ENCODE measurements at places on chromosomes 3 and 15.

DNA sequence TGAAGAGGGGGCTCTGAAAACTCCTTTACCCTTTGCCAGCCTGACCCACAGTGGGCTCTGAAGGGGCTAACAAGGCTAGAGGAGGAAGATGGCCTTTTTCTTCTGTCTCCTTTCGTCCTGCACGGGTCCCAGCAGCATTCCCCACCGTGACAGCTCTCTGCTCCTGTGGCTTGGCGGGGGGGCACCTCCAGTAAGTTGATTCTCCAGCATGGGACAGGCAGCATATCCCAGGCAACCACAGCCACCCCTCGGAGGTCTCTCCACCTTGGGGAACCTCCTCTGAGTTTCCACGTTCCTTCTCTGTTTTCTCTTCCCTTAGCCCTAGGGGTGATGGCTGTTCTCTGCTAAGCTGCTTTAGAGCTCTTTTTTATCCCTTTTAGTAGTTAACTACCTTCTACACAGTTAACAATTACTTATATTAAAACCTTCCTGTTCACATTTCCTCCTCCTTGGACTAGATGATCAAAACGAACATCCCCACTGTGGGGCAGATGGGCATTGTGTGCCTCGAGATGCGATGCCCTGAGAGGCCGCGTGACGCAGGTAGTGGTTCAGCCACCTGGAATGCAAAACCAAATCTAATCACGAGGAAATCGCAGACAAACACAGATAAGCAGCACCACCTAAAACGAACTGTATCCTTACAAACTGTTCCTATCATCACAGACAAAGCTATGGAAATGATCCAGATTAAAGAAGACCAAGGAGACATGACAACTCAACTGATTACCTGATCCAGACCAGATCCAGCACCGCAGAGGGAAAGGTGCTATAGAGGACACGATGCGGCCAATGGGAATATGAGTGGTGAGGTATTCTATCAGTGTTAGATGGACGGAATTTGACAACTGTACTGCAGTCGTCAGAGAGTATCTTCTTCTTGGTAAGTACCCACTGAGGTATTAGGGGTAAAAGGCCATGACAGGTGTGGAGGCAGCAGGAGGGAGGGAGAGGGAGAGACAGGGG is 27.7 kb downstream of the TSPAN3 start:
- DNase-seq, result no peak

GRCh38 chr3:173652093-173652492 is 254.5 kb downstream of the NLGN1 start:
- DNase-seq, result no peak

- DNase-seq, result no peak
These were observed 26.5 kb downstream of the CD86 start for GRCh38 chr3:122081543-122082247.

GRCh38 chr3:147373301-147373700 is 33.0 kb downstream of the ZIC4 start:
- no peak for DNase-seq

DNA sequence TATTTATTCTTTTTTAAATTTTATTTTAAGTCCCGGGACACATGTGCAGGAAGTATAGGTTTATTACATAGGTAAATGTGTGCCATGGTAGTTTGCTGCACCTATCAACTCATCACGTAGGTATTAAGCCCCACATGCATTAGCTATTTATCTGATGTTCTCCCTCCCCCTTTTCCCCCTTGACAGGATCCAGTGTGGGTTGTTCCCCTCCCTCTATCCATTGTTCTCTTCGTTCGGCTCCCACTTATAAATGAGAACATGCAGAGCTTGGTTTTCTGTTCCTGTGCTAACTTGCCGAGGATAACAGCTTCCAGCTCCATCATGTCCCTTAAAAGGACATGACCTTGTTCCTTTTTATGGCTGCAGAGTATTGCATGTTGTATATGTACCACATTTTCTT is 220.3 kb downstream of the OCA2 start:
- no peak for DNase-seq

DNA sequence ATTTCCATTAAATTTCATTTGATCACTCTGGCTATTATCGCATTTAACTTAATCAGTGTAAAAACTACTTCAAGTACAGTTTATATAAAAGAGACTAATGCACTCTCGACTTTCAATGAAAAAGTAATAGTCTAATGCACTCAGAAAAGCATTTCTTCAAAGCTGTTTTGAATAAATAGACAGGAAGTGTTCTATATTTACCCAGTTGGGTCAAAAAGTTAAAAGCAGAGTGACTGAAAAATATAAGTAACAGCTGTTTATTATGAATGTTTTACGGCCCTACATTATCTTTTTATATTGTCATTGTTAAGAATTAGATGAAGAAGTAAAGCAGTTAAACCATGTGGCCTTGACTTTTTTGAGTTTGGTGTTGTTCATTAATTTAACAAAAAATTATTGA is 391.8 kb downstream of the ZPLD1 start:
- no peak for DNase-seq

GRCh38 chr3:38662544-38662943 is 13.1 kb upstream of the SCN5A start:
- DNase-seq, result no peak

- DNase-seq, result no peak
These were observed 490.1 kb upstream of the ARRDC4 start for GRCh38 chr15:97470417-97470816.

DNA sequence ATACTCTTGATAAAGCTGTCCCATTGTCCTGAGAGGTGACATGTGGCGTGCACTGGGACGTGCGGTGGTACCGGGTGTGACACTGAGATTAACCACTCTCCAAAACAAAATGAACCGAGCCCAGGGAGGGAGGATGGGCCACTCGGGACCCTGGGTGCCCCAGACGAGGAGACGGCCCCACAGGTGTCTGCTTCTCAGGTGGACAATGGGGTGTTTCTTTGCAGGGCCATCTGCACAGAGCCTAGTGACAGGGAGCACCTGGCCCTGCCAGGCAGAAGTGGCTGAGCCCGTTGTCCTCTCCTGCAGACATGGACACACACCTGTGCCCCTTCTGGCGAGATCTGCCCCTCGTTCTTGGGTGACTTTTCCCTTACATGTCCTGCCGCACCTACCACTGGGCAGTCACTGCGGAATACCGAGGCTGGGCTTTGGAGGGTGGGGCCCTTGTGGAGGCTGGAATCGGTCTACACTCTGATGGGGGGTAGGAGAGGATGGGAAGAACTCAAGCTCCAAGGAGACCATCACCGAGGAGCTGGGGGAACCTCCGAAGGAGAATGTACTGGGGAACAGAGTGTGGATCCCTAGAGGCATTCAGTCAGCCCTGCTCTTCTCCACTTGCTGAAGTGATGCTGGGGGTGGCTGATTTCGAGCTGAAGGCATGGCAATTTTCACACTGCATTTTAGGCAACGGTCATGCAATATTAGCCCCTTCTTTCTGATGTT is 153.5 kb downstream of the ATP10A start:
- no peak for DNase-seq

- DNase-seq, result no peak
These were observed 4.1 kb upstream of the PSMA4 start for GRCh38 chr15:78536134-78536533.

DNA sequence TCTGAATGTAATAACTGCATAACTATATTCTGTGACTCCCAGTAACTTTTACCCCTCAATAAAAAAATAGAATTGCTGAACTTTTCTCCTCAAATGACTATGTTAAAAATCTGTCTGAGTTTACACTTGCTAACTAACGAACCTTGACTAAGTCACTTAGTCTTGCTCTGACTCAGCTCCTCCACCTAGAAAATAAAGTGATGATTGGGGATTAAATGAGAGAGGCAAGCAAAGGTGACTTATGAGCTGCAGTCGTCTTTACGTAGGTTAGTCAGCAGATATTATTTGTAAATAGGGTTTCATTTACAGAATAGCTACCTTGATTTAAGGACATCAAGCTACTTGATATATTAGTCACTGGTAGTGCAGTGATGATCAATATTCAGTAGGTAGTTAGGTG is 476.9 kb downstream of the MECOM start:
- no peak for DNase-seq

DNA sequence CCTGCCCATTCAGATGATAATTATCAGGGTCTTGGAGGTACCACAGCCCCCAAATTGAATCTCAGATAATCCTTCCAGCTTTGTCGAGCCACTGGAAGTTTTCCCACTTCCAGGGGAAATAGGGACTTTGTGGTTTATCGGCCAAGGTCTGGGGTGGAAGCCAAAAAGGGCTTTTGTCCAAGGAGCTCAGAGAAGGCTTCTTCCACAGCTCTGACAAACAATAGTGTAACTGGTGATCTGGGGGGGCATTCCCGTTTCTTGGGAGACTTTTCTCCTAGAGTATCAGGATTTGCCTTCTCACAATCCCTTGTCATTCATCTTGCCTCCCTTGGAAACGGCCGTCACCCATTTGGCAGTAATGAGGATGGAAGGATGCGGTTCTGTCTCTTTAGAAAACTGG is 18.4 kb downstream of the SRGAP3 start:
- DNase-seq, result no peak

DNA sequence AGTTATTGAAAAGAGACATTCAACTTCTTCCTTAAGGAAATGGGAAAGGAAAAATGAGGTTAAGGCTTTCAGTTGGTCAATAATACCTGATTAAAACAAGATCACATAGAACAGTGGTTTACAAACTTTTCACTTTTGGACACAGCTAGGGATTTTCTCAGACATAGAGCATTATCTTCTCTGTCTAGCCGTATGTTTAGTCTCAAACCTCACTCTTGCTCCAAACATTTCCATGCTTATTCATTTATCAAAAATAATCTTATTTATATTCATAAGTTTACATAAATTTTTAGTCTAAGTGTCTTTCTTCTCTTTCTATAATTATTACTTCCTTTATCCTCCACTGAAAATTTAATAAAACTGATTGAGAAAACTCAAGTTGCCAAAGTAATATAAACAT is 114.2 kb upstream of the AZI2 start:
- DNase-seq, result no peak

- DNase-seq, result no peak
These were observed 22.4 kb downstream of the SPTSSB start for GRCh38 chr3:161348796-161349400.

GRCh38 chr3:124765197-124765840 is 35.1 kb downstream of the UMPS start:
- no peak for DNase-seq

DNA sequence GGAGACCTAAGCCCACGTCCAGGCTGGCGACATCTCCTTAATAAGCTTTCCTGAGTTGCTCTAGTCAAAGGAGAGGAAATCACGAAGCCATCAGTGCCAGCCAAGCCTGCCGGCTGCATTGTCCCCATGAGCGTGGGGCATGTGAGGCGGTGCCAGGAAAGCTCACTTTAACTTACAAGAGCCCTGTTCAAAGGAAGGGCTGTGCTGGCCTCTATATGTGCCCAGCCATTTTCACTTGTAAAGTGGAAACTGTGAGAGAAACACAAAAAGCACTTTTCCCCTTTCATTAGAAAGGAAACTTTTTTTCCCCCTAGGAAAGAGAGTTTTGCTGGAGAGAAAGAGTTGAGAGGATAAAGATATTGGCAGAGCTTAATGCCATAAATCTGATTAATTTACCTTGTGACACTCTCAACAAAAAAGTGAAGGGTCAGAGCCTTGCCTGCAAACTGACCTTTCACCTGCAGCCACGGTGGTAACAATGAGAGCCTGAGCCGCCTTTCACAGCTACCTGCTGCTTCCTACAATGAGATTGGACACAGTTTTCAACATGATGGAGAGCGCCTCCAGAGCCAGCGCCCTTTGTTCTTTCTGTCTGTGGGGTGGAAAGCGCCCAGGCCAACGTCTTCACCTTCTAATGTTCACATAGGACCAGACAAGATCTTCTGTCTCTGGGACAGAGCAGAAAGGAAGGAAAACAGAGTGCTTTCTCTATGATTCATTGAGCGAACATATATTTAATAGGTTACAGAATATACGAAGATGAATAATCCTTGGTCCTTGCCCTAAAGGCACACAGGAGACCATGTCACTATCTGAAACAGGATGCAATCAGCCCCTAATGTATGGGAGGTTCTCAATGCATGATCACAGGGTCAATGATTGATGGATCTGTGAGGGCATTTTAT is 233.1 kb upstream of the HES1 start:
- DNase-seq, result no peak

DNA sequence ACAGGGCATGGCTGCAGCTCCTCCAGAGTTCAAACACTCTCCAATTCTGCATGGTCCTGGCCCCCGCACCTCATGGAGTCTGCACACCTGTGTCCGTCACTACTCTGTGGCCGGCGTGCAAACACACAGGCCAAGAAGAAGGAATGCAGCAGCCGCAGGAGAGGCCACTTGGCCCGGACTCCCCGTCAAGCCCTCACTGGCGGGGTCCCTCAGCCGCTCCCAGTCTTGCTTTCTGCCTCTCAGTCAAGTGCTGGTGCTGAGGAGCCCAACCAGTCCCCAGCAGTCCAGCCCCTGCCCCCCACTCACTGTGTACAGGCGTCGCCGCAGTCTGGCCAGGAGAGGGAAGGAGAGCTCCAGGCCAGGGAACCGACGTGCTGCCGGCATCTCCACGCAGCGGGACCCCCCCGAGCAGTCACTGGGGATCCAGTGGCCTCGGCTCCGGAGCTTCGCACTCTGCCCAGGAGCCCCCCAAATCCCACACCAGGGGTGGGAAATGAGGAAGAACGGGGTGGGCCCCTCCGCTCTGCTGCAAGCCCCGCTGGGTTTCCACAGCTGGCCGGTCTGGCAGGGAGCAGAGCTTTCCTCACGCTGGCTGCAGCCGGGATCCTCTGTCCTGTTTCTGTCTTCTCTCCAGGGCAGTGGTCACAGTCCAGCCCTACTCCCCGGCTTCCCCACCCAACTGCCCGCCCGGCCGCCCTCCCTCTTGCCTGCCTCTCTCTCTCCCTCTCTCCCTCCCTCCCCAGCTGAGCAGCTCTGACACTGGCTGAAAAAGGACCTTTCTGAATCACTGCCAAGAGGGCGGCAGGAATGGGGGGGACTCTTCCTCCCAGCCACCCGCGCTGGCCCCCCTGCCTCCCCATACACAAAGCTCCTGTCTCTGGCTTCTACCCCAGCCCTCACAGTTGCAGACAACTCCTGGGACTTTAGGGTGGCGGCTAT is 16.0 kb downstream of the TNK2 start:
- DNase-seq, result no peak

DNA sequence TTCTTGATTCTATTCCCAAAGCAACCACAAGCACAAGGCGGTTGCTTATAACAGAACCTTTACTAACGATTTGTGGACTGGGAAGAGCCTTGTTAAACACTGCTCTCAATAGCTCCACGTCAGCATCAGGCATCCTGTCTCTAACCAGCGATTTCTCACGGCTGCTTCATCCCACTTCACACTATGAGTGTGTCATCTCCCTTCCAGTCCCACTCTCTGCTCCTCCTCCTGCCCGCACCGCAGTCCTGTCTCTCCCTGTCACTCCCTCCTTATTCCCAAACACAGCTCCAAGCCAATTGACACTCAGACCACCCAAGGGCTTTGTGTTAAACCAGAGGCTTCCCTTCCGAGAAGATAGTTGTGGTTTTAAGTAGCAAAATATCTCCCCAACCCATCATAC is 94.8 kb downstream of the ABHD5 start:
- DNase-seq, result no peak
